ENCODE measurements at places on chromosomes 5 and 9.

- DNase-seq: no peak
Measured at GRCh38 chr9:114412048-114412683, 24.4 kb upstream of the AKNA start.

DNA sequence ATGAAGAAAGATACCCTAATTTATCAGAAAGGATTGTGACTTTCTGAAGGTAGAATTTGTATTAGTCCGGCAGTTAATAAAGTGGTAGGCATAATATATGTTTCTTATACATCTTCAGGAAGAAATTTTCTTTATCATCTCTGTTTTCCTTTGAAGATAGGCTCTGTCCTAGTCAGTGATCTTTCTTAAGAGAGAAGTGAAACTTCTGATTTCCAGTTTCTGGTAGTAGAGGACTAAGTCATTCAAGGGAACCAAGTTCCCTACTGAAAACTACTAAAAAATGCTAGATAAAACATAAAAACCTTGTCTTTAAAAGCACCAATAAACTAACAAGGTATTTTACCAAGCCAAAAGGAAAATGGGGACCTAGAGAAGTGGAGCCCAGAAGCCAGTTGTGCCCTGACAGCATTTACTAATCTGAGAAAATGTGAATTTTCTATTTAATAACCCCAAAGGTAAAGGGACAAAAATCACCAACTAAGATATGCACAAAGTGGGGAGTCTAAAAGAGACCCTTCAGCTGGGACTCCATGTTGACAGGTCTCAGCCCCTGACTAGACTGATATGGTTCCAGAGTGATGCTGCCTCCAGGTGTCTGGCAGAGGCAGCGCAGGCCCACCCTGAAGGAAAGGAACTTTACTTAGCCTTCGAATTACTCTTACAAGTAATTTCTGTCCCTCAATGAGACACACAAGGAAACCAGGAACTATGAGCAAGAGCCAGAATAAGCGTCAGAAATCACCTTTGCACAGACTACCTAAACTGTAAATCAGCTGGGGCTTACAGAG lies 72.7 kb downstream of the FAM78A start:
- DNase-seq: no peak

- no peak for DNase-seq
Measured at GRCh38 chr5:135891268-135891667, 4.4 kb downstream of the IL9 start.

- no peak for DNase-seq
Measured at GRCh38 chr5:31962351-31962751, 211.8 kb downstream of the GOLPH3 start.

GRCh38 chr9:133476036-133476931 lies 2.6 kb downstream of the SLC2A6 start:
- no peak for DNase-seq

DNA sequence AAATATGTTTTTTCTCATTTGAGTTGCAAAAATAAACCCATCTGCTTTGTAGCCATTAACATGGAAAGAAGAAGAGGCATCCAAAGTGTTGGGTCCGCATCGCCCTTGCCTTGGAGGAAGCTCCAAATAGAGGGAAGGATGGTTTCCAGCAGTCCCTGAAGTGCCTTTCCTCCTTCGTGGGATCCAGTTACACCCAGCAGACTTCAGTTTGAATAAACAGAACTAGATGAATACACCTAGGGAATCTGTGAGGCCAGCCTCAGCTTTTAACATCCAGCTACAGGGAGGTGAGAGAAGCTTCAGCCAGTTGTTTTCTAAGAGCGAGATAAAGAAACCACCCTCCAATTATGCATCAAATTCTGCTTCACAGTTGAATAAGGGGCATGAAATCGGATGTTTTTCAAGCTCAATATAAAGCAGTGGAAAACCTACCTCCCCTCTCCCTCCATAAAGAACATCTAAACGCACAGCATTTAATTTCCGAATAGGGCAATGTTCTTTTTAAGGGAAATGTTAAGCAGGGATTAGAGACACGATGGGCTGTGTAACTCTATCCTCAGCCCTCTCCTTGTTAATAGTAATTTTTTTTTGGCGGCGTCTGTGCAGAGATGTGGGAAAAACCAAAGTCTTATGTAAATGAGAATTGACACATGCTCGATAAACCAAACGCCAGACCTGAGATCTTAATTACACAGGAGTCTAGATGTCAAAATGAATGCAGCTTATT lies 264.7 kb downstream of the SLIT3 start:
- no peak for DNase-seq

DNA sequence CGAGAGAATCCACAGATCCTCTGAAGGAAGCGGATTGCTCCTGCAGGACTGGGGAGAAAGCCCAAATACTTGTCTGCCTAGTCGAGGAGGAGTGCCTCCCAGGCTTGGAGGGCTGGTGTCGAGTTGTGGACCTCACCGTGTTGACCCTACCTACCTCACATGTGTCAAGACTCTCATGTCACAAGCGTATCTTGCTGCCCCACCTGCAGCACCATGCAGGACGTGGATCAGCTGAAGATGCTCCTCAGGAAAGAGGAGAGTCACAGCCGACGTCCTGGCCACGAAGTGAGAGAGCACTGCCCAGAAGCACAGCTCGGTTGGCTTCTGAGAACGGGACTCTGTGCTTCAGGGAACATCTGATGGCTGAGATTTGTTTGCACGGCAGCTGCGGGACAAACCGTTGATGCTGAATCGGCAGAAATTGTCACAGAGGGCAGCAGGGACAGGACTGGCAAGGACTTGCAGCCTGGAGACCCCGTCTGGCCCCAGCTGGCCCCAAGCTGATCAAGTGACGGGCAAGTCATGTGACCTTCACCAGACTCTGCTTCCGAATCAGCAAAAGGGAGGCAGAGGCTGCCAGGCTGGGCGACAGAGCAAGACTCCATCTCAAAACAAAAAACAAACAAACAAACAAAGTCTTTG lies 119.1 kb upstream of the ITGA1 start:
- no peak for DNase-seq

- DNase-seq: no peak
Measured at GRCh38 chr5:153555420-153556114, 65.1 kb downstream of the GRIA1 start.

DNA sequence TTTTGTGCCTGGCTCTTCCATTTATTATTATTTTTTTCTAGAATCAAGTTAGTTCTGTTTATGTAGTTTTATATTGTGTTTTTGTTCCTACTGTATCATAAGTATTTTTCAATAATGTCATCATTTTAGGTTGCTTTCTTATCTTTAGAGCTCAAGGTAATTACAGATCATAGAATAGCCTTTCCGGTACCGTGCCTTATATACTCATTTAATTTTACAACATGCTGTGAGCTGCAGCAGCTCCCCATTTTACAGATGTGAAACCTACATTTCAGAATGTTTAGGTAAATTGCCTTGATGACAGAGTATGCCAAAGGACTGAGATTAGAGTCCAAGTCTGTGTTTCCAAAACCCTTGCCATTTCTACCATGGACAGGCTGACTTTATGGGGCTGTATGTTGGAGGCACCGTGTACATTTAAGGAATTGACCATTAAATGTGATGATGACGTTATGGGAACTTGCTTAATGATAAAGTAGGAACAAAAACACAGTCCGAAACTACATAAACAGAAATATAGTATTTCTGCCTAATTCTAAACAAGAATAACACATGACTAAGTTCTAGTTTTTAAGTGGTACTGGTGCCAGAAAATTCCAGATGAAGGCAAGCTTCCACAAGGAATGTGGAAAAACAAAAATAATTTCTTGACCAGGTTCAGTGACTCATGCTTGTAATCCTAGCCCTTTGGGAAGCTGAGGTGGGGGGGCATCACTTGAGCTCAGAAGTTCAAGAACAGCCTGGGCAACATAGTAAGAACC lies 97.7 kb downstream of the IQGAP2 start:
- DNase-seq: no peak

DNA sequence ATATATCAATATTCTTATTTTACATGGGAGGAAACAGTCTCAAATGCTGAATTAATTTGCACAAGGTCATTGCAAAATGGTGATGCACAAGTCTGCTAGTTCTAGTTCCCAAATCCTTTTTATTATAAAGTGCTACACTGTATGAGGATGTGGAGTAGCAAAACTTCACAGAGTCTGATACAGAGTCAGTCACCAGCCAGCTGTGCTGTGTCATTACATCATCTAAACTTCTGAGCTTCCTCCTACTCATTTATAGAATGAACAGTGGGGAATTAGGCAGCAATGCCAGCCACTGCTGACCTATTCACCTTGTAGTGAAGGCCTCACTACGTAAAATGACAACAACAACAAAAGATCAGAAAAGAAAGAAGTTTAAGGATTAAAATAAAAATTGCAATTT lies 357.8 kb downstream of the TMEM167A start:
- no peak for DNase-seq

DNA sequence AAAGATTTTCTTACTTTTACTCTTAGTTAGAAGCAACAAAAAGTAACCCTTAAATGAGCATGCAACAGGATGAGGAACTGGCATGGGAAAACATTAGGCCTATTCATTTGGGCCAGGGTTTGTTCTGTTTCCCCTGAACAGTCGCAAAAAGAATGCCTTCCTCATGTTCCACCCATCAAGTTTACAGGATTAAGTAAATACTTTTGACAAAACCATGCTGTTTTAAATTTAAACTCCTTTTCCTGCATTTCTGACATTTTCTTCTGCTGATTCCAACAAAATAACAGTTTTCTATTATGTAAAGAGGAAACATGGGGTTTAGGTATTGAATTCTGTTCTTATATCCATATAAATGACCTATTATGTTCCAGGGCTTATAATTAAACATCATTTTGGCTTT lies 236.6 kb upstream of the ACTBL2 start:
- DNase-seq: no peak

- no peak for DNase-seq
Measured at GRCh38 chr9:4680750-4681149, 1.4 kb downstream of the CDC37L1 start.

GRCh38 chr5:96788112-96788749 lies 19.5 kb downstream of the ERAP1 start:
- DNase-seq: no peak

- DNase-seq: no peak
Measured at GRCh38 chr5:171981847-171982246, 24.6 kb downstream of the FBXW11 start.

- DNase-seq: no peak
Measured at GRCh38 chr9:1550636-1551035, 464.5 kb upstream of the SMARCA2 start.

GRCh38 chr5:170445936-170446335 lies 56.8 kb upstream of the KCNMB1 start:
- no peak for DNase-seq

DNA sequence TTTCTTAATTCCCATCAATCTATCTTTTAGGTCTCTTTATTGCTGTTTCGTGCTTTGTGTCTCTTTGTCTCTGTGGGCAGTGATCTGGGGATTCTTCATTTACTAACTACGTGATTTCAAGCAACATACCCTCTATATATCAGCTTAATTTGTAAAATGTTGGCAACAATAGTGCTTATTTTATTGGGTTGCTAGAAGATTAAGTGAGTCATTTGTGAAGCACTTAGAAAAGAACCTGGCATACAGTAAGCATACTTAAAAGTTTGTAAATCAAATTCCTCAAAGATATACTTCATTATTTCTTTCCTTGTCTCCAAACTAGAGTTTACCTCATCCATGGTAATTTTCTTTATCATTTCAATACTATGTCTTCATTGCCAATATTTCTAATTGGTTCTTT lies 669.7 kb downstream of the MAT2B start:
- DNase-seq: no peak

DNA sequence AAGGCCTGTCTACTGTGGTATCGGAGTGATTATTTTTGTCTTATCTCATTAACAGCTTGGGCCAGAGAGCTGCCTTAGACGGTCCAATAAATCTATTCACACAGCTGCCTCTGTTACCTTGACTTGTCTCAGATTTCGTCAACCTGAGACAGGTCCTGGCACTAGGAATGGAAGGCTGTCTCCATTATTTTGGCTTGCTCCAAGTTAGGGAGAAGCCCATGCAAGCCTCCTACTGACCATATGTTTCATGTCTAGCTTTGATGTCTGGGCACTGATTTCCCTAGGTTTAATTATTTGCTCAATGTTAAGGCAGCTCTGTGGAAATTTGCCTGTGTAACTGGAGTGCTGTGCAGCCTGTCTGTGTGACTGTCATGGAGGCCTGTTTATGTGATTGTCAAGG lies 12.4 kb upstream of the RALGPS1 start:
- no peak for DNase-seq

DNA sequence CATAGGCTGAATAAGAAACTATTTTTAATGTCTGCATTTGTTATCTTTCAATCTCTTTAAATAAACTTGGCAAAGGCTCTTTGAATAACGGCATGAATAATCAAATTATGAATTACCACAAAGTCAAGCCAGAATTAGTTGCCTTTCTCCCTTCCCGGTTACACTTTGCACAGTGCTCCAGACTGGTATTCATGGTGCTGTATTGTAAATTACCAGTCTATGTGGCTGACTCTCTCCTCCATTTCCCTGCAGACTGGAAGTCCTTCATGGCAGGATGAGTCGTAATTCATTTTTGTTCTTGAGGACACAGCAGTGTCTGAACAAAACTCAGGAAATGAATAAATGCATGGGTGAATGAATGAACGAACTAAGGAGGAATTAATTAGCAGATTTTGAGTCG lies 142.9 kb downstream of the GNA14 start:
- DNase-seq: no peak

DNA sequence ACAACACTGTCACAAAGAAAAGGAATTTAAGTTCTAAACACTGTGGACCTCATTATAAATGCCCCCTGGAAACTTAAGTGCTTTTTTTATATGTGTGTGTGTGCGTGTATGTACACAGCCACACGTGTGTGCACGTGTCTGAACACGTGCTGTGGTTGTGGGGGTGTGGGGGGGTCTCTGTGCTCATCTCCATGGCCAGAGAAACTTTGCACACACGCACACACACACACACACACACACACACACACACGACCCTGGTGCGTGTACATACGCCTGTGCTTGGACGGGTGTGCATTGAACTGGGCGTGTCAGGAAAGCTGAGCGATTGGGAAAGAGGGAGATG lies 27.9 kb downstream of the AMBP start:
- DNase-seq: no peak

DNA sequence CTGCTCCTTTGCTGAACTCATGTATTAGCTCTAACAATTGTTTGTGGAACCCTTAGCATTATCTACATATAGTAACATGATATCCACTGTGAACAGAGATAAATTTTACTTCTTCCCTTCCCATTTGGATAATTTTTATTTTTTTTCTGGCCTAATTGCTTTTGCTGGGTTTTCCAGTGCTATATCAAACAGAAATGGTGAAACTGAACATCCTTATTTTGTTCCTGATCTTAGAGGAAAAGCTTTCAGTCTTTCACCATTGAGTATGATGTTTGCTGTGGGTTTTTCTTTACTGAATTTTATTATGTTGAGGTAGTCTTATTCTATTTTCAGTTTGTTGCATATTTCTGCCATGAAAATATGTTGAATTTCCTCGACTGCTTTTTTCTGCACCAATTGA lies 44.8 kb upstream of the STARD4 start:
- DNase-seq: no peak

GRCh38 chr9:347667-348292 lies 133.1 kb downstream of the DOCK8 start:
- DNase-seq: no peak

DNA sequence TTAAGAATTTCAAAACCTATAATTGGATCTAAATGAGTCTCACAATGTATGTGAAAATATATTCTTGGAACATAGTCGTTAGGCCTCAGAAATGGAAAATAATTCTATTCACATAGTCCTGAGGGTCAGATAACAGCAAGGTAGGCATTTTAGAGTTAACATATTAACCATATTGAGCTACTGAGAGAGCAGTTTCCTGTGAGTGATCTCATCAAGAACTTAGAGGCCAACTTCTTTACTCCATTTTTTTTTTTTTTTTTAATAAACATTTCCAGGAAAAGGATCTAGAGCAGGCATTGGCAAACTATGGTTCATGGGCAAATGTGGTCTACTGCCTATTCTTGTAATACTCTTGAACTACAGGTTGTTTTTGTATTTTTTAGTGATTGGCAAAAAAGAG lies 26.6 kb downstream of the RAB24 start:
- DNase-seq: no peak

All from activated CD4-positive, alpha-beta T cell treated with anti-CD3 and anti-CD28 coated beads for 4 hours (primary cell).